Osteocyte (in vitro differentiated cells): ENCODE measurements at places on chromosomes 4 and X. TPM values are rescaled to one million over a fixed set of nuclear protein-coding genes. Genes with fewer than 3 reads are reported as not detected.
A peak's percentile ranks its signal among the peaks of the same experiment; 100 is the strongest.

Gene SORCS2
- 3.0 and 6.7 TPM in 2 replicates for total RNA-seq

DNA sequence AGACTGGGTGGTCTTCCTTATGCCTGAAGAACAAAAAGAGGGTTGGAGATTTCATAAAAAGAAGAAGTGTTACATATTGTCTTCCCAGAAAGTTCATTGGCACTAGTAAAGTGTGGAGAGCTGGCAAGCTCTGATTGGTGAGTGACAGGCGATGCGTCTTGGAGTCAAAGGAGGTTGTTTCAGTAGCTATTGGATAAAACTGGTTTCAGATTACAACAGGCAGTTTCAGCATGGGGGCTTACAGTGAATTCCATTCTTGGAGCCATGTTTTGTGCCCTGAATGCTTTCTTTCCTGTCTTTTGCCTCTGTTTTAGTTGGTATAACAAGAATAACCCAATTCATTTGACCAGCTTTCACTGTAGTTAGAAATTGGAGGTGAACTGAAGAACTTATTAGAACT is 750.5 kb downstream of the ADGRL3 start:
- DNase-seq = no peak

Gene GLRA2
- total RNA-seq = not detected in 2 replicates

GRCh38 chr4:117447925-117448324 is 362.5 kb upstream of the TRAM1L1 start:
- DNase-seq = no peak

DNA sequence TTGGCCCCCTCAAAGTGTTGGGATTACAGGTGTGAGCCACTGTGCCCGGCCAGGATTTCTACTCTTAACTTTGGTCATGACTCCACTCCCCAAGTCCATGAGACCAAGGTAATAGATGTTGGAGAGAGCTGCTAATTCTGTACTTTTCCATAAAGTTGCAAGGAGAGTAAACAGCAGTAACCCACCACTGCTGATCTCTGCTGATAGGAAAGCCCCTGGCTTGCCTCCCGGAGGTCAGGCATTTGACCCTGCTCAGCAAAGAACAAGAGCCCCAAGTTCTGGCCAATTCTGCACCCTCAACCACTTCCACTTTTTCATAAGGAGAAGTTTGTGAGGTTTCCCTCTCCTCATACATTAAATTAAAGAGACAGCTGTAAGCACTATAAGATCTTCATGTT is 143.0 kb downstream of the RASL11B start:
- DNase-seq = no peak

Gene STARD8
- 1.4 and 1.7 TPM in 2 replicates for total RNA-seq

DNA sequence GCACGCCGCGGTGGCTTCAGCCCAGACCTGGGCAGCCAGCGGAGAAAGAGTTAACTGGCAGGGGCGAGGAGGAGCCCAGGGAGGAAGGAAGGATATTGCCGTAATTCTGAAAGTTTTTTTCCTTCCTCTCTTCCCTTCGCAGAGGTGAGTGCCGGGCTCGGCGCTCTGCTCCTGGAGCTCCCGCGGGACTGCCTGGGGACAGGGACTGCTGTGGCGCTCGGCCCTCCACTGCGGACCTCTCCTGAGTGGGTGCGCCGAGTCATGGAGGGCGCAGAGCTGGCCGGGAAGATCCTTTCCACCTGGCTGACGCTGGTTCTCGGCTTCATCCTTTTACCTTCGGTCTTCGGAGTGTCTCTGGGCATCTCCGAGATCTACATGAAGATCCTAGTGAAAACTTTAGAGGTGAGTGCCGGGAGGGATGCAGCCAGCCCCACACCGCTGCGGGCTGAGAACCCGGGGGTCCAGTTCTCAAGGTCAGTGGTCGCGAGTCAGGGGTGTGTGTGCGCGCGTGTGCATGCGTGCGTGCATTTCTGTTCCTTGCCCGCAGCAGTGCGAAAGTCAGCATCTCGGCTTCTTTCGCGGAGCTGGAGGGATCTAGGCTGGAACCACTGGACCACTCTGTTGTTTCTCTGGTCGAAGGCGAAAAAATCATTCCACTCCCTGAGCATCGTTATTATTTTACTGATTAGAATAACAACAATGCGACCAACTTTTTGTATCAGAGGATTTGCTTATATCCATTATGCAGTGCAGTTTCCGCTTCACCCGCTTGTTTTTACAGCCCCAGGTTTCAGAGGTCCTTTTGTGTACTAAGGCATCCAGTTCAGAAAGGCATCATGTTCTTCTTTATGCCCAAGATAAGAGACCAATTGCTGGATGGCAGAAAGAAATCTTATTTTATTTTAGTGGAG is 709 bp downstream of the GPAT3 start:
- DNase-seq = no peak

GRCh38 chr4:42167709-42168108 is 15.3 kb upstream of the BEND4 start:
- DNase-seq = no peak

Gene RASSF6
- not detected in 2 replicates for total RNA-seq

DNA sequence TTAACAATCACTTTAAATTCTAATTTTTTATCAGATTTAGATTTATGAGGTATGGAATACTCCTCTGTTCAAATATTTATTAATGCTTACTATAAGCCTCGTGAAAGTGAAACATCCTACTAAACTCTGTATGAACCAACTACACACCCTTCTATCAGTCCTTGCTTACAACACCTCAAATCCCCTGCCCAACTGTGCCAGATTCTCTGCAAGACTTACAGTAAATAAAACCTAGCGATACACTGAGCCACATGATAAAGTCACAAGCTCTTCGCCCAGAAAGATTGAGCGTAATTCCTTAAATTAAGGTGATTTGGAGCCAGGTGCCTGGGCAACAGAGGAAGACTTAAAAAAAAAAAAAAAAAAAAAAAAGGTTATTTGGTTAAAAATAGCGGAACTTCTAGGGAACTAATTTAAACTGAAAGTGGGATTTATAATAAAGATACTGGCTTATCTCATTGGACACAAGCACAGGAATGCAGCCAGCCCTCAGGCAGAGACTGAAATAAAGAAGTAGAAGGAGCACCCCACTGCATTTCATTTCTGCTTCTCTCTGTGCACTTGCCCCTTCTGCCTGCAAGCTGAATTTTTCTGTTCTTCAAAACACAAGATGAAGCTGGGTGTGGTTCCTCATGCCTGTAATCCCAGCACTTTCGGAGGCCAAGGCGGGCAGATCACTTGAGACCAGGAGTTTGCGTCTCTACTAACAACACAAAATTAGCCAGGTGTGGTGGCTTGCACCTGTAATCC is 17.5 kb upstream of the C4orf36 start:
- DNase-seq = no peak

DNA sequence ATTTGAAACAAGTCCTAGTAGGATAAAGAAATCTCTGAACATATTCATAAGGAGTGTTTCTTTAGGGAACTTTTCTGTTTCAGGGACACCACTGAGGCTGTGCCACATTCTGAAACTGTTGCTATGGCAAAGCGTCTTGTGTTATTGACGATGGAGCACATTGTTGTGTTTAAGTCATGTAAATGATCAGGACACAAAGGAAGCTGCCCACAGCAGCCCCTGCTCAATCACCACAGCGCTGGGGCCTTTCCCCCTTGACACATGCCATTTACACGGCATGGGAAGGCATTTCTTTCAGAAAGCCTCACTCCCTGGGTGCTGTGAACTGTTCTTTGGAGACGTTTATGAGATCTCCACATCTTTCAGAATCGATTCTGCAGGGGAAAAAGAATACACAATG is 39.8 kb upstream of the MID1 start:
- DNase-seq = no peak

GRCh38 chrX:16212436-16212835 is 45.2 kb downstream of the MAGEB17 start:
- no peak for DNase-seq

- peak; percentile 70 for DNase-seq
These were observed 9.8 kb downstream of the NKX3-2 start for GRCh38 chr4:13534344-13535063.

Gene MAGEC3
- total RNA-seq = not detected in 2 replicates

Gene ARMCX2
- 60.4 and 72.4 TPM in 2 replicates for total RNA-seq

Gene MCF2
- total RNA-seq = not detected in 2 replicates

GRCh38 chr4:137514406-137515111 is 17.7 kb downstream of the PCDH18 start:
- no peak for DNase-seq

- no peak for DNase-seq
These were observed 103.6 kb downstream of the SORBS2 start for GRCh38 chr4:185708348-185708747.

DNA sequence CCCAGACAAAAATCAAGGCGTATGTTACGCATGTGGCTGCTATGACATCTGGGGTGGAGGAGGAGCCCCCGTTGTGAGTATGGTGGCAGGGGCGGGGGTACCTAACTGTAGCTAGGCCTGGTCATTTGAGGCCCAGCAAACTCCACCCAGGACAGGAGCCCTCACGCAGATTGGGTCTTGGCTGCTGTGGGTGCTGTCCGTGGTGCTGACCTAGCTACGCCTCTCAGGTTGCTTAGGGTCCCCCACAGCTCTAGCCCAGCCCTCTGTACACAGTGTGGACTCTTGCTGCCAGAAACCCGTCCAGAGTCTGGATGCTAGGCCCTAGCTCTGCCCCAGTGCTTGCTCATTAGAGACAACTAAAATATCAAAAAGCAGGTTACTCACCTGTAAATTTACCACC is 146.7 kb upstream of the PSAPL1 start:
- no peak for DNase-seq

GRCh38 chrX:9859711-9860555 is 73.7 kb downstream of the SHROOM2 start:
- DNase-seq = no peak

Gene FREM3
- total RNA-seq = not detected in 2 replicates

- DNase-seq = no peak
These were observed 299.9 kb downstream of the PRDM5 start for GRCh38 chr4:120622601-120623000.

- no peak for DNase-seq
These were observed 44.2 kb downstream of the CLDN34 start for GRCh38 chrX:10011261-10011931.

Gene TBC1D8B
- total RNA-seq = 10.3 and 11.0 TPM in 2 replicates

Gene PLK4
- 3.7 and 5.7 TPM in 2 replicates for total RNA-seq

DNA sequence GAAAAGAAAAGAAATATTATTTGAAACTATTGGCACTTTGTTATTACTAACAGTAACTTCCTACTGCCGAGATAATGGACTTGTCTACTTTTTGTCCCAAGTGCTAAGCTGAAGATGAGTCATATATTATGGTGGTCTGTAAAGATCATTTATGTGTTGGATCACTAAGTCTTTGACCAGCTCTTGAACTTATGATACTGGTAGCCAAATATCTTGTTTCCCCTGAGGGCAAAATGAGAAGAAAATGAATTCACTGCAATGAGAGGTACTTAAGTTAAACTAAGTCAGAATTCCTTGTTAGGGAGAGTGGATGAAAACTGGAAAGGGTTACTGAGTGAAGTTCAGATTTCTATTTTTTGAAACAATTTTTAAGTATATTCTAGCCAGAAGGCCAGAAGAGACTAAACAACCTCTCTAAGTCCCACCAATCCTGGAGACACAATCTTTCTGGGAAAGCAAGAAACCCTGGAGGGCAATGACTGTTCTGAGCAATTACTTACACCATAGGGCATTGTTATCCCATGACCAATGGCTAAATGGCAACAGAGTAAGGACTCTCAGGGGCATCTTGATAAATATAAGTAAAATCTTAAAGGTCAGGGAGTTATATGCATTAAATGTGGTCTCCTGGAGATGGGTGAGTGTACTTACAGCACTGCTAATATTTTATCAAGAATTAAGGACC is 287.7 kb downstream of the STIM2 start:
- no peak for DNase-seq

GRCh38 chr4:17875402-17876070 is 64.8 kb downstream of the NCAPG start:
- no peak for DNase-seq

DNA sequence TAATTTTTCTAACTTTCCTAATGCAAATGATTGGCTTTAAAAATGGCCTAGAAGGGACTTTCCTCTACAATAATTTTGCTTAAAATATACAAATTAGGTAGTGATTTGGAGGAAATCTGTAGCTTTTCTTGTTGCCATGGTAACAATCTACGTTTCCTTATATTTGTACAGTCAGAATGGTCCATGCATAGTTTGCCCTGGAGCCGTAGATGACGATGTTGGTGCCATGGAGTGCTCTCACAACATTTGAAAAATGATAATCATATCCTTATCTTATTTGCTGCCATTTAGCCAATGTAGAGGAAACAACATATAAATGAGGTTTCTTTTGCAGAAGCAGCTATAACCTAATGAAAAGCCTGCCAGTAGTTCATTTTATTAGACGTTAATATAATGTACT is 89.0 kb upstream of the NMU start:
- no peak for DNase-seq

GRCh38 chrX:124504111-124504983 is 158.0 kb downstream of the SH2D1A start:
- DNase-seq = no peak

Gene CXCL5
- total RNA-seq = 0.13 and 0.18 TPM in 2 replicates

DNA sequence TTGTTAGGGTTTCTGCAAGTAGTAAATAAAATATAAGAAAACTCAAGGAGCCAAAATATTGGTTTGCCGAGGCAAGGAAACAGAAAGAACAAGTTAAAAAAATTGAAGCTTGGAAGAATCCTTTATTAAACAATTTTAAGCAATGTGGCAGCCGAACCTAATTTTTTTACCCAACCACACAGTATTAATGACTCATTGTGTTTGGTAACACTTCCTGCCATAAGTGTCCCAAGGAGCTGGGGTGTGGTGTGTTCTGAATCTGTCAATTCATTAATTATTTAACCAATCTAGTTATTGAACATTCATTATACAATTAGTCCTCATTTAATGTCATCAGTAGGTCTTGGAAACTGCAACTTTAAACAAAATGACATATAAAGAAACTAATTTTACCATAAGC is 19.3 kb upstream of the CPE start:
- DNase-seq = no peak

Gene ODAPH
- not detected in 2 replicates for total RNA-seq

- no peak for DNase-seq
These were observed 6.4 kb upstream of the ZNF674 start for GRCh38 chrX:46551494-46552128.

Gene MAGEB10
- not detected in 2 replicates for total RNA-seq

Gene SSX4B
- not detected in 2 replicates for total RNA-seq

GRCh38 chrX:53674581-53674980 is 11.9 kb downstream of the HUWE1 start:
- DNase-seq = no peak

GRCh38 chr4:185904381-185904780 is 92.4 kb upstream of the SORBS2 start:
- no peak for DNase-seq

Gene ARX
- total RNA-seq = not detected in 2 replicates

GRCh38 chrX:112816908-112817307 is 23.7 kb downstream of the AMOT start:
- DNase-seq = no peak

- no peak for DNase-seq
These were observed 36.8 kb downstream of the RTL5 start for GRCh38 chrX:72094894-72095293.
